Memory B cell (primary cell): ENCODE measurements at places on chromosomes 5 and 9.

GRCh38 chr5:155193483-155194107 lies 180.0 kb downstream of the KIF4B start:
- no peak for DNase-seq

DNA sequence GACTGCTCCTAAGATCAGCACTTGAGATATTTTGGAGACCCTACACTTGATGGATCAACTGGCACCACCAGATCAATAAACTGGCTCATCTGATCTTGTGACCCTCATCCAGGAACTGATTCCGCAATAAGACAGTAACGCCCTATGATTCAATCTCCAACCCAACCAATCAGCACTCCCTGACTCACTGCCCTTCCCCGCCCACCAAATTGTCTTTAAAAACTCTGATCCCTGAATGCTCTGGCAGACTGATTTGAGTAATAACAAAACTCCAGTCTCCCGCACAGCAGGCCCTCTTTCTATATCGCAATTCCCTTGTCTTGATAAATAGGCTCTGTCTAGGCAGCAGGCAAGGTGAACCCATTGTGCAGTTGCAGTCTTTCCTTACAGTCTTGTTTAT lies 677.0 kb downstream of the LRRC70 start:
- no peak for DNase-seq

DNA sequence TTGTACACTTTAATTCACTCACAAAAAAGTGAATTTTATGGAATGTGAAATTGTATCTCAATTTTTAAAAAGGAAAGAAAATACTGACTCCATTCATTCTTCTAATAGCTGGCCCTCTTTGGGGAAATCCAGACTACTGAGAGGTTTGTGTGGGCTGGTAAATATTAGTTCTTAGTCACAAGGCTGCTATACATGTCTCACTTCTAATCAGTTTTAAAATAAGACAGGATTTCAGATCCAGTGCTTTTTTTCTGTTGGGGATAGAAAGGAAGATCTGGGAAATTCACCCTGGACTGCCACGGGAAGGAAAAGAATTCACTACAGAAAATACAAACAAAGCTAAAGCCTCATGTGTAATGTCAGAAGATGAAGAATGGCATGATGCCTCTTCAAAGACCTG lies 32.7 kb upstream of the ADAMTSL1 start:
- DNase-seq: no peak

DNA sequence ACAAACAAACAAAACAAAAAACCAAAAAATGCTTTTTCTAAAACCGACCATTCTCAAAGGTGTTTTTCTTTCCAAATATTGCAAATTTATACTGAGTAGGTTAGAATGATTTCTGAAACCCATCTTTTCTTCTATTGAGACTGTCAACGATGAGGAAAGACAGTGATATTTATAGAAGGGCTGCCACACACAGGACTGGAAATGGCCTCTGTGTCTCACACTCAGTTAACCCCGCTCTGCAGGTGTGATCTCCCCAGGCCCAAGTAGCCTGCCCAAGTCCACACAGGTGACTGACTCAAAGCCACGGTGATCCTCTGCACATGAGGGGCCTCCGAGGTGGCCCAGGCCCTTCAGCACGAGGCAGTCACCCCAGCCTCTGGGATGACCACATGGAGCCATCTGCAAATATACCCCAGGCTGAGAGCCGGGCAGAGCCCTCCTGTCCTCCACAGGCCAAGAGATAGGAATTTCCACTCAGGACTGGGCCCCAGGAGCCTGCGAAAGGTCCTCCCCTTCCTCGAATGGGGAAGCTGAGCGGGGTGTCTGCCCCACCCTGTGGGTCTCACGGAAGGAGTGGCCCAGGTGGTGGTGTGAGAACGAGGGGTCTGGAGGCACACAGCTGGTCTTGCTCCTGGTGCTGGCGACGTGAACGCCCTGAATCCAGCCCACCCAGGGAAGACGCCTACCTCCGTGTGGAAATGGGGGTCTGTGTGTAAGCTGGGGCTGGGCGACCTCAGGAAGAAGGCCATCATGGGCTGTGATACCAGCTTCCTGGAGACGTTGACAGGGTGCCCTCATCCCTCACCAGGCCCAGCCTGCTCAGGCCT lies 53.0 kb upstream of the PHYKPL start:
- no peak for DNase-seq
